ENCODE measurements at places on chromosomes 1 and 21.

DNA sequence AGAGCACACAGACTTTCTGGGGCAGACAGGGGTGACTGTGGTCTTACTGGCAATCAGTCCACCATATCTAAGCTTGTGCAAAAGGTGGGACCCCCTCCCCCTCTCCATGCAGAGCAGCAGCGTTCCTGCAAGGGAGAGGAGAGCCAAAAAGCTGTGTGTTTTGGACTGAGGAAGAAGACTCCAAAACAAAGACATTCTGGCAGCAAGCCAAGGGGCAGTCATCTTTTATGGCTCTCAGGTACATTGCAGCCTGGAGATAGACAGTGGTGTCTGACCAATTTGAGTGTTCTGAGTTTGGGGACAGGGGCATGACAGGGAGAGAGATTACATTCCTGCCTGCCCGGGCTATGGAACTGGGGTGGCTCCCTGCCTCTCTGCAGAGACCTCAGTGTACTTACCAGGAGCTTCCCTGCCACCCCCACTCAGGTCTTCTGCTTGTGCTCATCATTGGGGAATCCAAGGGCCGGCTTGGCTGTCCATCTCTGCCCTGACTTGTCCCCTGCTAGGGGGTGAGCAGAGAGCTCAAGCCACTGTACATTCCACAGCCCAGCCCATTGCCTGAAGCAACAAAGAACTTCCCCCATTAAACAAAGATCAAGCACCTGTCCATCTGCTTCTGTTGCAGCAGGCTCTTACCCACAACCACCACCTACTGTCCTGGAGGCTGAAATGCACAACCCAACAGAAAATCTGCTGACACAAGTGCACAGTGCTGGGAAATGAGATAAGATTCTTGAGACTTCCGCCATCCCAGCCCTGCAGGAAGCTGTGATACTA lies 131.1 kb downstream of the EVI5 start:
- no peak for DNase-seq

DNA sequence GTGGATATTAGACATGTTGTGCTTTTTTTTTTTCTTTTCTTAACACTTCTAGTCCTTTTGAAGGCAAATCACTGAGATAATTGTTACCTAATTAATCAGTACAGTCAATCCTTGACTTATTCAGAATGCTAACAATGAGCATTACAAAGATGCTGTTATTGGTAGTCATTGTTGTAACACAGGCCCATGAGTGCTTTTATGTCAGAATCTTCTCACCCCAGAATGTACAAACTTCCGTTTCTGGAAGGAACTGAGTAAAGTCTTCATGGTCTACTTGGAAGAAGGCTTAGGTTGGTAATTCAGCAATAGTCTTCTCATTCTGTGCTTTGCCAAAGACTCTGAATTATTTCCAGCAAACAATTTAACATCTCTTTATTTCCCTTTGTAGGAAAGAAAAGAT lies 3.1 kb downstream of the KCNK1 start:
- no peak for DNase-seq

DNA sequence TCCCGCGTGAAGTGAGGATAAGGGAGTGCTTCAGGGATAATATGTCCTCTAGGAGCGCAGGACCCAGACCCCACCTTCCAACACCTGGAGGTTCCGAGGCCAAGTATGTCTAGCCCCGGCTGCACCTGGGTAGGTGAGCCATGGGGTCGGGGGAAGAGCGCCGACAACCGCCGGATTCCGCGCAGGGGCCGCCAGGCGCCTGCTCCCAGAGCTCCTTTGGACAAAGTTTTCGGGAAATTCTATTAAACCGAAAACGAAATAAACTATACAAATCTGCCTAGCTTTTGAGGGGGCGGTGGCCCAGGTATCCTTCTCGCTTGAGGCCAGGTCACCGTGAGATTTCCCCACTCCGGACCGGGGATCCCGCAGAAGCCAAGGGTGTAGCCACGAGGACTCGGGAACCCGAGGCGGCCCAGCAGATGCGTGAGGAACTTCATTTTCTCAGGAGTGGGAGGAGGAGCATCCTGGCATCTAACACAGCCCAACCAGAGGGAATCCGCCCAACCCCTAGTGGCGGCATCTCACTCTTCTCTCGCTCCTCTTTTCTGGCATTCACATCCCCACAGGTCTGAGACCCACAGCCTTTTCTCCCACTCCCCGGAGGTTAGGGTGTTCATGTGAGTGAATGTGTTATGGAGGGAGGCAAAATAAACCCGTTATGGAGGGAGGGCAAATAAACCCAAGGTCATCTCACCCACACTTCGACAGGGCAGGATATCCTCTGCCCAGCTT lies 2.3 kb upstream of the DMRTA2 start:
- peak; percentile 11 for DNase-seq

DNA sequence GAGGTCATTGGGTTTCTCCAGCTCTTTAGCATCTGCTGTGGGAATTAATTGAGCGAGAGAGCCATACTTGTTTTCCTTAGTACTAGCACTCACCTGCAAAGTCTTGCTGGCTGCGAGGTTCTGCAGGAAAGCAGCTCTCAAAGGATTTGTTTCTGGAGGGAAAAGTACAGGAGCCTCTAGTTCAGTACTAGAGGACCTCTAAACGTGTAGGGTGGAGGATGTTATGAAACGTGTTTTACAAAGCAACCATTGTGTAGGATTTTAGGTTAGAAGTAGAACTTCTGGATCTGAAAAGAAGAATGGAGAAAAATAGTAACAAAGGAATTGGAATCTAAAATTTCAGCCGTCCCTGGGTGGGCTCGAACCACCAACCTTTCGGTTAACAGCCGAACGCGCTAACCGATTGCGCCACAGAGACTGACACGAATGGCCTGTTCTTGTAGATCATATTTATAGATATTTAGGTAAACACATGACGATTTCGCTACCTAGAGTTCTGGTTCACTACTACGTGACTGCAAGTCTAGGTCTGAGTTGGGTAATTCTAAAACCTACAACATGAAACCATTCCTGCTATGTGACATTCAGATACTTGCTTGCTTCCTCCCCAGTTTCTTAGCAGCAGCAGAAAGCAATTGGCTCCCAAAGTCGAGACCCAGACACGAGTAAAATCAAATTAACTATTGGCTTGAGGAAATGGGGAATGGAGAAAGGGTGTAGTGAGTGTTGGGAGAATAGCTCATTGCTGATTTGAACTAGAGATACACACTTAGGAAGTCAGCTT lies 60.2 kb upstream of the CFAP126 start:
- no peak for DNase-seq

- DNase-seq: no peak
Observed at GRCh38 chr1:98981917-98982513, 22.6 kb downstream of the PLPPR5 start.

DNA sequence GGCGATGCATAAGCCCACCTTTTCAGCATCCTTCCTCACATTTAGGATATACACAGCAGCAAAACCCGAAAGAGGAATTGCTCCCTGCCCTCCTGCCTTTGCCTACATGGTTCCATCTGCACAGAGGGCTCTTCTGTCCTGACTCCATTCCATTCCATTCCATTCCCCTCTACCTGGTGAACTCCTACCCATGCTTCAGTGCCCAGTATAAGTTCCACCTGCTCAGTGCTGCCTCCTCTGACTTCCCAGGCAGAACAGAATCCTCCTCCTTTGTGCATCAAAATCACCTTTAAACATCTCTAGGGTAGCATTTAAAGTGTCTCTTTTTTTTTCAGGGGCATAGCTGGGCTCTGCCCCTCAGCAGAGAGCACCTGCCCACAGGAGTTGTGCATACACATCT lies 112.9 kb downstream of the PCNX2 start:
- no peak for DNase-seq

DNA sequence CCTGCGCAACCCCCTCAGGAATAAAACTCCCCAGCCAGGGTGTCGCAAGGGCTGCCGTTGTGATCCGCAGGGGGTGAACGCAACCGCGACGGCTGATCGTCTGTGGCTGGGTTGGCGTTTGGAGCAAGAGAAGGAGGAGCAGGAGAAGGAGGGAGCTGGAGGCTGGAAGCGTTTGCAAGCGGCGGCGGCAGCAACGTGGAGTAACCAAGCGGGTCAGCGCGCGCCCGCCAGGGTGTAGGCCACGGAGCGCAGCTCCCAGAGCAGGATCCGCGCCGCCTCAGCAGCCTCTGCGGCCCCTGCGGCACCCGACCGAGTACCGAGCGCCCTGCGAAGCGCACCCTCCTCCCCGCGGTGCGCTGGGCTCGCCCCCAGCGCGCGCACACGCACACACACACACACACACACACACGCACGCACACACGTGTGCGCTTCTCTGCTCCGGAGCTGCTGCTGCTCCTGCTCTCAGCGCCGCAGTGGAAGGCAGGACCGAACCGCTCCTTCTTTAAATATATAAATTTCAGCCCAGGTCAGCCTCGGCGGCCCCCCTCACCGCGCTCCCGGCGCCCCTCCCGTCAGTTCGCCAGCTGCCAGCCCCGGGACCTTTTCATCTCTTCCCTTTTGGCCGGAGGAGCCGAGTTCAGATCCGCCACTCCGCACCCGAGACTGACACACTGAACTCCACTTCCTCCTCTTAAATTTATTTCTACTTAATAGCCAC lies 696 bp downstream of the TGFB2 start:
- DNase-seq: peak; percentile 31

GRCh38 chr1:59856725-59857338 lies 42.1 kb downstream of the HOOK1 start:
- no peak for DNase-seq

GRCh38 chr1:245209658-245210435 lies 55.1 kb downstream of the KIF26B start:
- DNase-seq: no peak

DNA sequence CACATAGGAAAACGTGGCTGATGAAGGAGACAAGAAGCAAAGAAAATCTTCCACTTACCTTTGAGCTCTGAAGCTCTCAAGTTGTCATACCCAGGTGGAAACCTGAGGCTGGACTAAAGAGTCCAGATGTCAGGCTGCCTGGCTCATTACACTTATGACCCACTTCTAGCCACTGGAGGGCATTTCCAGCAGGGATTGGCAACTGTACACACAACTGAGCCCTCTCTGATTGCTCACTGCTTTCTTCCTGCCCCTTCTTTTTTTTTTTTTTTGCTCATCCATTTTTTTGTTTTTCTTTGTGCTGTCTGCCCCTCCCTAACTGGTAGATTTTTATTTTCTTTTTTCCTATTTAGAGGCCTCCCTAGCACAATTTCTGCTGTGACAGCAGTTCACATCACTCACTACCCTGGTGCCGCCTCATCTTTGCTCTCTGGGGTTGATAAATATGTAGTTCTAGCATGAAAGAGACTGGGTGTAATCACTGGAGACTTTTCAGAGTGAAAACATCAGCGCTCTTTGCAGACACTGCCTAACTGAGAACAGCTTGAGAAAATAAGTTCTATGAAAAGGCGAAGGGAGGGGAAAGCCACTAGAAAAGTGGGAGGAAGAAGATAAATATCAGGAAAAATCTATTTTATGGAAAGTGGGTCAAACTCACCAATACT lies 334.5 kb downstream of the NUF2 start:
- DNase-seq: no peak

- no peak for DNase-seq
Observed at GRCh38 chr1:212242288-212242984, 42.8 kb upstream of the PPP2R5A start.

DNA sequence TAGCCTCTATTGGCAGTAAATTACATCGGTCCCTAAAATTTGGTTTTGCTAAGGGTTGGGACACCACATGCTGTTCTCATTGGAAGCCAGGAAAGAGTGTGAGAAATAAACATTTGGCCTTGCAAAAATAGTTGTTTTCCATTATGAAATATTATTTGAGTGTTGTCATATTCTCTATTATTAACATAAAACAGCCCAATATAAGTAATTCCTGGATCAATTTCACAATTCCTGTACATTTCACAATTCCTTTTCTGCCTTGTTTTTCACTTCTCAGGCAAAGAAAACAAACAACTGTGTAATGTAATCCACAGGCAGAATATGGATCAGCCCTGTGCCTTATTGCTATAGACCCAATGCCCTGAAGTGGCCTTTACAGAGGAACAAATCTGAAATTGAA lies 40.5 kb downstream of the C1orf87 start:
- no peak for DNase-seq

DNA sequence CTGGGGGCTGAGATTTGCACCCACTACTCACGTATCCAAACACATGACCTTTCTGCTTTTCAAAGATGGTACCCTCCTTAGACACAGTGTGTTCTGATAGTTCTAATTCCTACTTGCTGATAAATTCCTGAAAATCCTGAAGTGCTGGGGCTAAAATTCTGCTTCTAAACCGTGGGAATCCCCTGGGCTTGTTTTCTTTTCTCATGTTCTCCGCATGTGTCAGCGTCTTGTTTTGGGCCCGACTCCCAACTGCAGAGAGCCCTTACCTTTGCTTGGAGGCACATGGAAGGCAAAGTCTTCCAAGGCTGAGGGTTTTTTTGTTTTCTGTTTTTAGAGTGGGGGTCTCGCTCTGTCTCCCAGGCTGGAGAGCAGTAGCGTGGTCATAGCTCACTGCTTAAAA lies 27.2 kb downstream of the PSMG1 start:
- DNase-seq: no peak

DNA sequence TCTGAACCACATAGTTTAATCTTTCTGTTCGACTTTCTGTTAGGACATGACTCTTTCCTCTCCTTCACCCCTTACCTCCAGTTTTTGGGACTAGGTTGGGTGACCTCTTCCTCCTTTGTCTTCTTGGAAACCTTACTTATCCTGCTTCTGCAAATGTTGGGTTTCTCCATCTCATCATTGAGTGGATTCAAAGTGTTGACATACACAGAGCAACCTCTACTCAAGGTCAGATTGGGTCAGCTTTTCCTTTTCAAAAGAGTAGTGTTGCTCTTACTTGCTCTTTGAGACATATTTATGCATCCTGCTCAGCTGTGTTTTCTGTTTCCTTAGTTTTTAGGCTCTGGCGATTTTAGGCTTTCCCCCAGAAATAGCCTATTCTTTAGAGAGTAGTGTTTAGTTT lies 3.7 kb downstream of the CAMTA1 start:
- peak; percentile 76 for DNase-seq

- DNase-seq: no peak
Observed at GRCh38 chr1:169514566-169515270, 29.0 kb upstream of the SLC19A2 start.

DNA sequence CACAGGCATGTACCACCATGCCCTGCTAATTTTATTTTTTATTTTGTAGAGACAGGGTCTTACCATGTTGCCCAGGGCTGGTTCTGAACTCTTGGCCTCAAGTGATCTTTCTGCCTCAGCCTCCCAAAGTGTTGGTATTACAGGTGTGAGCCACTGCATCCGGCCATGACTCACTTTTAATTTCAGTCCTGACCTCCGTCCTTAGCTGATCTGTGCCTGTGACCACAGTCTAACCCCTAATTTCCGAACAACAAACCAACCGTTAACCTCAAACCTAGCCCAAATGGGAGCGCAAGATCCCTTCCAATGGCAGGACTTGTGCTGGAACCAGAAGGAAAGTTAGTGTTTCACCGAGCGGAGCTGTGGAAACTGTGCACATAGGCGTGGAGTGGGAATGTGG lies 29.3 kb upstream of the MAN1C1 start:
- no peak for DNase-seq
